ENCODE measurements at places on chromosomes 6 and 20. TPM values are rescaled to one million over a fixed set of nuclear protein-coding genes. Genes with fewer than 3 reads are reported as not detected.

GRCh38 chr6:110158479-110158878 is 21.0 kb downstream of the WASF1 start:
- no peak for DNase-seq

DNA sequence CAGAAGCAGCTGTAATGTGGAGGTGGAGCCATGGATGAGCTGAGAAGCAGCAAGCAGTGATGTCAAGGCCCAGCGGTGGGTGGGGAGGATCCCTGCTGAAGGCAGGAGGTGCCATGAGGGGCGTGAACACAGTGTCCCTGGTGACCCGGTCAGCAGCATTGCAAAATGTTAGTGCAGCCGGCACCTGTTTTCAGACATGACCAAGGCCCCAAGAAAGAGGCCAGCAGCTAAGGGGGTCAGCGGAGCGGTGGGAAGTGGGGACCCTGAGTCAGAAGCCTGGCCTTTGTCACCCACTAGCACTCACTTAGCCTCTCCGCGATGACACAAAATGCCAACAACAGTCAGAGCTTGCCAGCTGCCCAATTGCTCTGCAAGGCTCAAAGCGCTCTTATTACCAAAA is 51.9 kb downstream of the TMEM242 start:
- DNase-seq = no peak

- DNase-seq = no peak
Measured at GRCh38 chr6:15331143-15331542, 85.3 kb downstream of the JARID2 start.

Gene GPSM3
- 82.4 TPM for total RNA-seq

Gene L3MBTL1
- 8.8 TPM for total RNA-seq

GRCh38 chr6:169310983-169311382 is 57.3 kb upstream of the THBS2 start:
- peak; percentile 45 for DNase-seq

DNA sequence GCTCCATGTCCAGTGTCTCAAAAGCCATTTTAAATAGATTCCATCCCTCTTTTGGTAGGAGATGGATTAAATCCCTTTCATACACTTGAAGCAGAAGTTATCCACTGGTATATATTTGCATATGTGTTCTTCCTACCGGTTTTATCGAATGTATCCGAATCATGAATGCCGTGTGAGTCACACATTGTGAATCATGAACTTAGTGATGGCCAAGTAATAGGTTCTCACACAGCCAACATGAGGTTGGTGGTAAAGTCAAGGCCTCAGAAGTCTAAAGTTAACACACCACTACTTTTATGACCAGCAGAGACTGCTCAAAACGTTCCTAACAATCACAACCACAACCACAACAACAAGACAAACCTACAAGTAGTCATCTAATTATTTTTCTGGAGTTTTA is 345.5 kb downstream of the THBS2 start:
- DNase-seq = no peak

- DNase-seq = no peak
Measured at GRCh38 chr20:63785691-63786131, 45.4 kb downstream of the ZBTB46 start.

GRCh38 chr20:16459019-16459700 is 114.1 kb downstream of the KIF16B start:
- DNase-seq = no peak

DNA sequence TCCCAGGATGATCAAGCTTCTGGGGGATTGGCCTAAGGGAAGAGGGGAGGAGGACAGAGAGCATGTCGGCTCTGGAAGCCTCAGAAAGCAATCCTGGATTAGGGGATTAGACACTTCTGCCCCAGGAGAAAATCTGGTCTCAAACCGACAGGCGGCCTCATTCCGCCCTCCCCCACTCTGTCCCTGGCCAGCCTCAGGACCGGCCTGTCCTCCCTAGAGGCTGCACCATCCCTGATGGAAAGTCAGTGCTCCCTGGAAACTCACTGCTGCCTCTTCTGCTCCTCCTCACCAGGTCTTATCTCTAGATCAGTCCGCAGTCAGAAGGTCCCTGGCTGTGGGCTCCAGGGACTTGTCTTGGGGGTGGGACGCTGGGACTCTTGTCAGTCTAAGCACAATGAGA is 905 bp upstream of the SLC12A5 start:
- DNase-seq = no peak

Gene PTGIS
- 51.7 TPM for total RNA-seq

Gene HAO1
- total RNA-seq = not detected

- no peak for DNase-seq
Measured at GRCh38 chr6:140340795-140341194, 966.3 kb upstream of the CITED2 start.

Gene SEC23B
- 108 TPM for total RNA-seq

GRCh38 chr6:64034910-64035655 is 399.5 kb downstream of the PHF3 start:
- DNase-seq = no peak

- peak; percentile 63 for DNase-seq
Measured at GRCh38 chr6:13767121-13767808, 47.1 kb downstream of the MCUR1 start.

DNA sequence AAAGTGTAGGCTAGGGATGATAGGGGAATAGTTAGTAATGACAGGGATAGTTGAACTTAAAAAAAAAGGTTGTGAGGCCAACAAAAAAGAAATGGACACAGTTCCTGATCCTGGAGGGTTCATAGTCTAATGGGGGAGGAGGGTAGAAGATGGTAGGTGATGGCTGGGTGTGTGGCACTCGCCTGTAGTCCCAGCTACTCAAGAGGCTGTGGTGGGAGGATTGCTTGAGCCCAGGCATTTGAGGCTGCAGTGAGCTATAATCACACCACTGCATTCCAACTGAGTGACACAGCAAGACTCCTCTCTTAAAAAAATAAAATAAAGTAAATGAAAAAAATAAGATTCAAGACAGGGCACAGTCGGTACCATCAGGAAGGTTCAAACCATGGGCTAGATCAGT is 2.4 kb upstream of the MICB start:
- no peak for DNase-seq

DNA sequence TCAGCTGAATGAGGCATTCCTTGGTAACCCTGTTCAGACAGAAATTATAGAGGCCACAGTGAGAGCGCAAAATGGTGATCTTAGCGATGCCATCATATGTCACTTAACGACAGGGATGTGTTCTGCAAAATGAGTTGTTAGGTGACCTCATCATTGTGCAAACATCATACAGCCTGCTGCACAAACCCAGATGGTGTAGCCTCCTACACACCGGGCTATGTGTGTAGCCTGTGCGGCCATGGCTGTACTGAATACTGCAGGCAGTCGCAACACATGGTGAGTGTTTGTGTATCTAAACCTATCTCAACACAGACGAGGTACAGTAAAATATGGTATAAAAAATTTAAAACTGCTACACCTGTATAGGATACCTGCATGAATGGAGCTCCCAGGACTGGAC is 234.1 kb upstream of the PMEPA1 start:
- no peak for DNase-seq

DNA sequence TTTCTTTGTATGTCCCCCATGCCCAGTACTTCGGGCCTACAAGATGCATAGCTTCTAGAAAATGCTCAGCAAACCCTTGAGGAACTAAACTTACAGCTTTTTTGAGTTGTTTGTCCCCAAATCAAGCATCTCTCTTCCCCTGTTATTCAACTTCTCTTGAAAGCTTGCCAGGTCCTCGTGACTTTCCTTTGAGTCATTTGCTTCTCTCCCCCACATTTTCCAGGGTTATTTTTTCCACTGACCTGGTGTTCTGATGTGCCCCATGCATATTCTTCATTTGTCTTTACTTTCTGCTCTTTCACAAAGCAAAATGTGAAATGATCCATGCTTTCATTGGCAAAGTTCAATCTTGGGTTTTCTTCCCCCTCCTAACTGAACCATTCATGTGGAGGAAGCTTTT is 204.8 kb downstream of the TFAP2A start:
- no peak for DNase-seq

GRCh38 chr6:85191656-85192055 is 258.2 kb upstream of the NT5E start:
- DNase-seq = no peak

GRCh38 chr6:43416935-43417334 is 10.4 kb upstream of the ABCC10 start:
- no peak for DNase-seq

- no peak for DNase-seq
Measured at GRCh38 chr6:47434372-47435253, 43.0 kb upstream of the CD2AP start.

Gene SIRPB1
- 2.8 TPM for total RNA-seq

Gene PSORS1C2
- total RNA-seq = not detected

GRCh38 chr6:38860041-38860440 is 144.9 kb downstream of the DNAH8 start:
- DNase-seq = no peak

Gene BMP6
- 0.50 TPM for total RNA-seq

DNA sequence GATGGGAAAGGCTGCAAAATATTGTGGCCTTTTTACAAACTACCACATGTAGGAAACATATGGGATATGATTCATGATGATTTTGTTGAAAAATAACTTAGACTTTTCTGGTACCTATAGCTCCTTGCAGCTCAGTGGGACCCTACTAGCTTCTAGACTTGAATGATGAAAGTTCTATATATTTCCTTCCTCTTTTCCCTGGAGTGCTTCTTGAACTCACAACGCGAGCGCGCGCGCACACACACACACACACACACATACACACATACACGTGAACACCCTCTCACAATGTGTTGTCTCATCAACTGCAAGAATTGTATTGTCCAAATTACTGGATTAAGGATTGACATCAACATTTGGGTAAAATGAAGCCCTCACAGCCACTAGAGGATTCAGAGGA is 61.9 kb downstream of the TOX2 start:
- no peak for DNase-seq

- DNase-seq = no peak
Measured at GRCh38 chr6:148987982-148988381, 241.2 kb downstream of the UST start.

GRCh38 chr6:37538107-37538506 is 38.4 kb upstream of the CCDC167 start:
- DNase-seq = no peak

- DNase-seq = no peak
Measured at GRCh38 chr6:128117916-128118315, 217.1 kb upstream of the THEMIS start.

Gene PAX1
- not detected for total RNA-seq

Gene NR2E1
- total RNA-seq = not detected

GRCh38 chr6:14231501-14232280 is 114.1 kb downstream of the CD83 start:
- DNase-seq = no peak

GRCh38 chr6:151103266-151103665 is 136.5 kb upstream of the AKAP12 start:
- DNase-seq = no peak

DNA sequence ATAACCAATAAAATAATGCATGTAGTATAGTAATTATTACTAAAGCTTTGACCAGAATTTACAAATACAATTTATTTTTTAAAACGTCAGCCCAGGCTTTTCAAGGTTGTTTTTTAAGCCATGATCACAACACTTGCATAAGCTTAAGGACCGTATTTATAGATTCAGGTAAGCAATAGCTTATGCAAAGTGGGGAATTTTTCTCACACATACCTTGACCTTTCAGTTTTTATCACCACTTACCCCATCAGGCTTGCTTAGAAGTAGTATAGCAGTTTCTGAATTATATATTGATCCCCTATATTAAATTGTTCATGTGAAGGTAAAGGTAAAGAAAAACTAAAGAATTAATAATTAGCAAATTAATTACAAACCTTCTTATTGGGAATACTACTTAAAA is 232.3 kb upstream of the FKBP1C start:
- no peak for DNase-seq

- DNase-seq = no peak
Measured at GRCh38 chr6:44742828-44743372, 355.4 kb downstream of the CDC5L start.

Gene ALDH8A1
- 1.2 TPM for total RNA-seq

Gene CDH26
- total RNA-seq = 0.47 TPM

DNA sequence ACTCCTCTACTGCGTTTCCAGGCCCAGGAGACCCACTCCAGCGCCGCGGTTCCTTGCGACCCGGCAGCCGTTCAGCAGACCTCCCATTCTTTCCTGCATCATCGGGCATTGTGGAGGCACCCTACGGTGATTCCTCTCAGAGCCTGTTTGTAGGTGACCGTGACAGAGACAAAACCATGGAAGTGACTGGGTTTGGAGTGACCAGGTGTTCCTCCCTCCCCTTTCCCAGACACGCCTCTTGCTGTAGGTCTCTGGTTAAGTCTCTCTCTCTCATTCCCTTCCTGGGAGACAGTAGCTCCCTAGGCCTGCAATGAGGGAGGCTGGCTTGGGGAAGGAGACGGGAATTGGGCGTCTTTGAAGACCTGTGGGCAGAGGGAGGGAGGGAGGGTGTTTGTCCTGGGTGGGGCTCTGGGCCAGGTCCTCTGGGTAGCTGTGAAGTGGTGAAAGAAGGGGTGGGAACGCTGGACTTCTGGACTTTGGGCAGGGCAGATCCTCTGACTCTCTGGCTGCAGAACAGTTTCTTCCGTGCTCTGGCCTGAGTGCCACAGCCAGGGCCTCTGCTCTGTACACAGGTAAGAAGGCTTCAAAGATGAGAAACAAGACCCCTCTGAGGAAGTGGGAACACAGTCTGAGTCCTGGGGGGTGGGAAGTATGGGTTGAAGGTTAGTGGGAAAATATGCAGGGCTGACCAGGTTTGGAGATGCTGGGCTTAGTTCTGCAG is 763 bp downstream of the KLC4 start:
- no peak for DNase-seq

DNA sequence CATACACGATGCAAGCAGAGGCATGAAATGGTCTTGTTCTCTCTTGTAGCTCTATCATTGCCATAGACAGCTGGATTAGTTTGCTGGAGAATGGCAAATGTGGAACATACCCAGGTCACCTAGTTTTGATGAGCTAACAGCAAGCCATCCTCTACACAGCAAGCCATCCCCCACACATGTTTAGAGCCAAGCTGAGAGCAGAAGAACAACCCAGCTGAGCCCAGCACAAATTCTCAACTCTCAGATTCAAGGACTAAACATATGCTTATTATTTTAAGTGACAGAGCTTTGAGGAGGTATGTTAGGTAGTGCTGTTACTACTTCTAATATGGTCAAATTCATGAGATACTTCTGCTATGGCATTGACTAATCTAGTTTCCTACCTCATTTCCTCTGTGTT is 230.3 kb downstream of the OTOR start:
- no peak for DNase-seq

- no peak for DNase-seq
Measured at GRCh38 chr6:139519097-139519496, 144.6 kb upstream of the CITED2 start.

Gene SLC22A7
- total RNA-seq = not detected

DNA sequence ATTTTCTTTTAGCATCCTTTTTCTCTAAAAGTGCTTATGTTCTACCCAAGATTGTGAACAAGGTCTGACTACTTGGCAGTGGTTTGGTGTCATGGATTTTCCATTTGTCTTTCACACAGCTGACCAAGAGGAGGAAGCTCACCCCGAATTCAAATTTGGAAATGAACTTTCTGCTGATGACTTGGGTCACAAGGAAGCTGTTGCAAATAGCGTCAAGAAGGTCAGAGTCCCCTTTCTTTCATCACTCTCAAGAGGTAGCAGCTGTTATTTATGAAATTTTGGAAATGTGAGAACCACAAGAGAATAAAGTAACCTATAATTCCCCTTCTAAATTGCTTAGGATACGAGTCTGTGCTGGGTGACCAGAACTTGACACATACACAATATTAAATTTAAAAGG is 113.0 kb upstream of the LAMP5 start:
- DNase-seq = no peak

GRCh38 chr6:138882369-138883017 is 86.6 kb downstream of the ECT2L start:
- DNase-seq = no peak
